ENCODE measurements at places on chromosomes 1 and 21.

- DNase-seq: peak; percentile 71
Measured at GRCh38 chr21:44006017-44006619, 6.0 kb upstream of the TRAPPC10 start.

DNA sequence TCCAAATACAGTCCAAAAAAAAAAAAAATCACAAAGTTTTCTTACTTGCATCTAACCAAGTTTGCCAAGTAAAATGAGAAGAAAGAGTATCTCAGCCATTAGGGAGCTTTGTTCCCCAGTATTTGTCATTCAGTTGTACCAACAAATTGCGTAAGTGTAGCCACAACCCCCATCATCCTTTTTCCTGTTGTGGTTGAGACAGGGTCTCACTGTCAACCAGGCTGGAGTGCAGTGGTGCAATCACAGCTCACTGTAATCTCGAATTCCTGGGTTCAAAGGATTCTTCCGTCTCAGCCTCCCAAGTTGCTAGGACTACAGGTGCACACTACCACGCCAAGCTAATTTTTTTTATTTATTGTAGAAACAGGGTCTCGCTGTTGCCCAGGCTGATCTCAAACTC is 9.5 kb downstream of the STX6 start:
- no peak for DNase-seq

- no peak for DNase-seq
Measured at GRCh38 chr1:63624911-63625310, 31.7 kb downstream of the PGM1 start.

DNA sequence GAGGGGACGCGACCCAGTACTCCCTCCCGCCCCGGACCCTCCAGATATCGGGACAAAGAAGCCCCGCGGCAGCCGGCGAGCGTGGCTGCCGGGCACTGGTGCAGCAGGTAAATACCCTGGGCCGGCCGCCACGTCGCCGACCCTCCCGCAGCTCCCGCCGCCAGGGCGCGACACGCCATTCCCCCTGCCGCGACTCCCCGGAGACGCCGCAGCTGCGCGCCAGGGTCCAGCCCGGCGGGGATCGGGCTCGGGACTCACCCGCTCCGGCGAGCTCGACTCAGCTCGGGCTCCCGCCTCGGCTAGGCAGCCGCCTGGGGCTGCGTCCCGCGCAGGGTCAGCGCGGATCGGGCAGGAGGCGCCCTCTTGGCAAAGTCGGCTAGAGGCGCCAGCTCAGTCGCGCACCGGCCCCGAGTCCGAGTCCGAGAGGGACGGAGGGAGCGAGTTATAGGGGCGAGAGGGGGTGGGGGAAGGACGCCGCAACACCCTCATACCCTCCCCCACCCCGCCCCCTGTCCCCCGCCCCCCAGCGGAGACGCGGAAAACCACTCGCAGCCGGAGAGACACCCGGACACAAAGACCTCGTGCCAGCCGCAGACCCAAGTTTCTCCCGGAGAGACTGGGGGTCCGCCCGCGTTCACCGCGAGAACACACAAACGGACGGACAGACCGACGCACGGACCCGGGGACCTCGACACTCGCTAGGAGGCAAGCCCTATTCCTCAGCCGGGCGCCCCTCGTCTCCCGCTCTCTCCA is 985 bp downstream of the SYT6 start:
- no peak for DNase-seq

DNA sequence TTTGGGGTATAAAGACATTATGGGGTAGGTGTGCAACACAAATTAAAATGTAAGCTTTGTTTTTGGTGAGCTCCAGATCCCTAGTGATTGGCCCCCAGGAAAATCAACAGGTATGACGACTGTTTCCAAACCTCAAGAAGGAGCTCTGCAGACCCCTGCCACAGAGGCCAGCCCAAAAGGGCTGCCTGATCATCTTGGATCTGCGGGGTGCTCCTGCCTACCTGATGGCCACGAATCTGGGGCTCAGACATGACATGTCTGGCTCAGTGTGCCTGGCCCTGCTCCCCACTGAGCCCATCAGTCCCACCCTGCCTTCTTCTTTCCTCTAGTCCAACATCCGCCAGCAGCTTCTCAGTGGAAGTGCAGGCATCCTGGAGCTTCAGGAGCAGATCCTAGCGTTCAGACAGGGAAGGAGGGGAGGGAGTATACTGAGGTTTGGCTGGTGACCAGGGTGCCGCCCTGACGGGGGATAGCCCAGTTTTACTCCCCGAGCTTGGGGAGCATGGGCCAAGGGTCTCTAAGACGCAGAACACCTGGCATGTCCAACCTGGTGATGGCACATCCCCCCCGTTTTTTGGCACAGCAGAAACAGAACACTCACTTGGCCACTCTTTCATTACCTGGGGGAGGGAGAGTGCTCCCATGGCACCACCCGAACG is 31.8 kb downstream of the ZNF496 start:
- DNase-seq: no peak

DNA sequence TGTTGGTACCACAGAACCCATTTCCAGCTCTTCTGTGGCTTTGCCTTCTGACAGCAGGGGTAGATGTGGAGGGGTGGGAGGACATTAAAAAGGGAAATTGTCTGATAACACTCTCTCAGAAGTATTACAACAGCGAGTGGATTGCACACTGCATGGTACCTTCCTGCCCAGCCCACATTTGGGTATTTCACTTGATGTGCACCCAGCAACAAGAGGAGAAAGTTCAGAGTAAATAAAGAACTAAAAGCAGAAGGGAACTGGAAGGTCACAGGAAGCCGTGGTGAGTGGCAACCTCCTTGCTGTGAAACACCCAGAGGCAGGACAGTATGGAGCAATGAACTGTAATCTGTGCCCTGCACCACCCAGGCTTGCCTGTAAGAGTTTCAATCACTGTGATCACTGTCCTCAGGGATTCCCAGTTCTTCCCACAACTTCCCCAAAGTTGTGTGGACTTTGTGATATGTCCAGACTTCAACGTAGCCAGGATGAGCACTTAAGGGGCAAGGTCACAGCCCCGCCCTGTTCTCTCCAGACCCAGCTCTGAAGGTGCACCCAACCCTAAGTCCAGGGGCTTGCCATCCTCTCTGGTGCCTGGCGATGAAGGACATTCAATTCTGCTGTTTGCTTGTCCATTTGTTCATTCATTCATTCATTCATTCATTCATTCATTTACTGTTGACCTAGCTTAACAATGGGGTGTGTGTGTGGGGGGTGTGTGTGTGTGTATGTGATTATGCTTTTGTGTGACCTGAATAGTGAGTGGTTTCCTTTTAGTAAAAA is 18.7 kb upstream of the F5 start:
- no peak for DNase-seq
